ENCODE measurements at places on chromosomes 2 and 18.
A peak's percentile ranks its signal among the peaks of the same experiment; 100 is the strongest.

- no peak for DNase-seq
Observed at GRCh38 chr2:47941936-47942335, 35.6 kb upstream of the FBXO11 start.

DNA sequence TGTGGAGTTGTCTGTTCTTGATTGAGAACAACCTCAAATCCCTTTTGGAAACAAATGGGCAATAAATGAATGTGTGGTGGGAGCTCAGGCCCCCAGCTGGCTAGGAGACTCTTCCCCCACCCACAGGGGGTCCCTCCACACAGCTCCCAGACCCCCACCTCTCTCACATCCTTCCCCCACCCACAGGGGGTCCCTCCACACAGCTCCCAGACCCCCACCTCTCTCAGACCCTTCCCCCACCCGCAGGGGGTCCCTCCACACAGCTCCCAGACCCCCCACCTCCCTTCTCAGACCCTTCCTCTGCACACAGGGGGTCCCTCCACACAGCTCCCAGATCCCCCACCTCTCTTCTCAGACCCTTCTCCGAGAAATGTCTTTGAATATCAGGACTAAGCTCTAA, 79.0 kb upstream of the CTDP1 start:
- no peak for DNase-seq

DNA sequence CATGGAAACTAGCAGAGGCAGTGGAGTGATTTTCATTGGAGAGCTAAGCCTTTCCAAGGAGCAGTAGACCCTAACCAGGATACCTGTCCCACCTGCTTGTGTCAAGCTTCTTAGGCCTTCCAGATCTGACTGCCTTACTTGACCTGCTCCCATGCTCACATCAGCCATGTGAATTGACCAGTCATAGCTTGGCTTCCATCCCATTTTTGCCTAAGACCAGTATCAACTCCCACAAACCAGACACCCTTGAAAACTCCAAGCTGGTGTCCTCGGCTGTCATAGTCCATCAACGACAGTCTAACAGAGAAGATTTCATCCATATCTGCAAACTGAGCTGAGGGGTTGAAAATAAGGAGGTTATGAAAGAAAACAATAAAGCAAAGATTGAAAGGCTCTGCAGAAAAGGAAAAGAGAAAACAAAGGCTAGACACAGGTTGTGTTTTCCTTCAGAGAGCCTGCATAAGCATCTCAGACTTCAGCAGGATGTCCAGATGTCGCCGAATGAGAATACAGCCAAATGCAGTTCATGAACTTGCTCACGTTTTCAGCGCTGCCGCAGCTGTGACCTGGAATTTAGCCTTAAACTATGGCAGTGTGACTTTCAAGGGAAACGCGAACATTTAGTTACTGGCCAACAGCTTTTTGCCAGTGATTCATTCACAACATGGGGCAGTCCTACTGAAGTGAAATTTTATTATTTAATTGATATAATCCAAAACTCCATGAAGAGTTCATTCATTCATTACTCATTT, 868.1 kb upstream of the ID2 start:
- no peak for DNase-seq

GRCh38 chr2:37708146-37708545, 36.7 kb upstream of the CDC42EP3 start:
- peak; percentile 38 for DNase-seq

GRCh38 chr2:52222128-52222527, 1190.2 kb upstream of the NRXN1 start:
- no peak for DNase-seq

DNA sequence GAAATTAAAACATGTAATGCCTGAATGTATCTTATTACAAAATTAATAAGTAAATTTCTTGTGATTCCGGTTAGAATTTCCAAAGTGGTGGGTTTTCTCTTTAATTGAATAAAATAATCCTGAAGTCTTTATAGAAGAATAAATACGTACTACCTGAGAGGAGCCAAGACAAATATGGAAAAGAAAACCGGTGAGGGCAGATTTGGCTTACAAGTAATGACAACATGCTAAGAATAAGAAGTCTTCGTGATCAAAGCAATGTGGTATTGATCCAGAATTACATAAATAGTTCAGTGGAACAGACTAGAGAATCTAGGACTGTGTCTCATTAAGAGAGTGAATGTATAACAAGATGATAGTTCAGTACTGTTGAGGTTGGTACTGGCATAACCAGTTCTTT, 167.5 kb downstream of the NEDD4L start:
- DNase-seq: no peak

DNA sequence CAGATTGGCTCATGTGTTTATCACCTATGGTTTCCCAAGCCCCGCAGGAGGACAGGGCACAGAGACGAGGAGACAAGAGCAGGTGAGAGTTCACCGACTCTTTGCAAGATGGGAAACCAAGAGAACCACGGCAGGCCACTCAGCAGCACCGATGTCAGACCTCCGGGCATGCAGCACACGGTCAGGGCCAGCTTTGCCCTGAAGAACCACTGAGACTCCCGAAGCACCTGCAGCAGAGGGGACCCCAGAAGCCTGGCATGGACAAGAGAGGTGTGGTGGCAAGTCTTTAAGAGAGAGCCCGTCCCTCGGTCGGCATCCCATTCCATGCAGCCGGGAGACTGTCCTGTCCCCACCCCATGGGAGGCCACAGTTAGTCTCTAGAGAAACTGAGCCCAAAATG, 36.6 kb upstream of the TAF1B start:
- no peak for DNase-seq

- no peak for DNase-seq
Observed at GRCh38 chr2:241269707-241270520, 45.6 kb downstream of the HDLBP start.

- DNase-seq: no peak
Observed at GRCh38 chr2:108629417-108629816, 89.9 kb upstream of the RANBP2 start.
